ENCODE measurements at places on chromosomes 12 and 14.

DNA sequence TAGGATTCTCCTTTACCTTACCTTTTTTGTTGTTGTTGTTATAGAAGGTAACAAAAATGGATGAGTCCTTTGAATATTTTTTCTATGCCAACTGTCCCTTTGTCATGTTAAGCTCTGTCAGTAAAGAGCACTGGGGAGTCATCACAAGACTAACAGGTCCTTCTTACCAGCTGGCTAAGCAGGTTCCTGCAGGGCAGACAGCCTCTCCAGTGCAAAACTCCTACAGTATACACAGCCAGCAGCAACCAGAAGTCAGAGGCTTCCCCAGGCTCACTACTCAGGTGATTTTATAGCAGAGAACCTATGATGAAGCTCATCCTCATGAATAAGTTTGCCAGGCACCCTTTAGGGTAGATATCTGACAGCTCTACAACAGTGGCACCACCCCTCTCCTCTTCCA is 271.1 kb downstream of the RERGL start:
- no peak for DNase-seq

- DNase-seq, result peak; percentile 54
Observed at GRCh38 chr12:54701940-54702592, 53.9 kb upstream of the DCD start.

GRCh38 chr12:68374307-68374982 is 42.3 kb upstream of the MDM1 start:
- no peak for DNase-seq

DNA sequence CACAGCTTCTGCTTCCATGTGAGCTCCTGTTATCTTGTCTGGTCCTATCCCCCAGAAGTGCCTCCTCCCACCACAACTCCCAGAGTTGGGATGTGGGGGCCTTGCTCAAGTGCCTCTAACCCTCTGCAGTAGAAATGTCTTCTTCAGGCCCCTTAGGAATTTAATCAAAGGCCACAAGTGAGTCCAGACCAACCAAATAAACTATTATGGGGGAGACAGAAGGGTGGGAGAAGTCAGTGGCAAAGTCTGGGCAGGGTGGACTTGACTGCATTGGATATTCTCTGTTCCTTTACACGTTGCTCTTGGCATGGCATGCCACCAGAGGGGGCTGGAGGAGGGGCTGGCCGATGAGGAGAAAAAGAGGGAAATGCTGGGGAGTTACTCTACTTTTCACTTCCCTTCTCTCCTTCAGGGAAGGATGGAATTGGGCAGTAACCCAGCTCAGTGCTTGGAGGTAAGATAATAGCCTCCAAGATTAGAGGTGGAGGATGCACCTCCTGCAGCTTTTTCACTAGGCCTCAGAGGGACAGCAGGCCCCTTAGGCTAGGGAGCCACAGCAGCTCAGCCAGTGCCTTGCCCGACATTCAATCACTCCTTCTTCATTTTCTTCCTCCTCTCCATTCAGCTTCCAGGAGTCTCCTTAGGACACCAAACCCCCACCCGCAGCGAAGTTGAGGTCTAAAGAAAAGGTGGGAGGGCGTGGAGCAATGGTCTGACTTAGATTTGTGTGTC is 1.2 kb upstream of the AP1G2 start:
- no peak for DNase-seq

- no peak for DNase-seq
Observed at GRCh38 chr12:41799671-41800070, 345.0 kb downstream of the GXYLT1 start.

DNA sequence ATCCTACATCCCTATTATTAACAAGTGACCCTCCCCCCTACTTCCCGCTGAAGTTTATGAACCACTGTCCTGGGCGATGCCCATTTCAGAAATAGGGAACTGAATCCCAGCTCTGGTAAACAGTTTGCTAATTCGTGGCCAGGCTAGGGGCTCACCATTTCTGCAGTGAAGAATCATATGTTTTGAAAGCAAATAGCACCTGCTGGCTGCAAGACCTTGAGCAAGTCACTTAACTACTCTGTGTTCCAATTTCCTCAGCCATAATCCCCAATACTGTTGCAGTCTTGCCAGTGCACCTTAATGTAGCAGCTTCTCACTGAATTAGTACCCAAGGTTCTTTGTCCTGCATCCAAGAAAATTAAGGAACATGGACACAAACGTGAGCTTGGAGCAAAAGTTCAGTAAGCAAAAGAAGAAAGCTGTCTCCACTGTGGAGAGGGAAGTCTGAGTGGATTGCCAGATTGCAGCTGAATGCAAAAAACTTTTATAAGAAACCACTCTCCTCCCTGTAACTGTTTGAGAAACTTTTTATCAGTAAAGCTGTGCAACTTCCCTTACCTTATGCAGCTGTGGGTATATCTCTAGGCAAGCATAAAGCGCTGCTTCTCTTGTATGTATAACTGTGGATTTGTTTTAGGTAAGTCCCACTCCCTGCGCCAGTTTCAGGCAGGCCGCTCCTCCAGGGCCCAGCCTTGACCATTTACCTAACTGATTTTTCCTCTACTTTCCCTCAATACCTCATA is 824 bp downstream of the OAS1 start:
- DNase-seq, result no peak

- no peak for DNase-seq
Observed at GRCh38 chr12:20507056-20507455, 138.7 kb downstream of the PDE3A start.

DNA sequence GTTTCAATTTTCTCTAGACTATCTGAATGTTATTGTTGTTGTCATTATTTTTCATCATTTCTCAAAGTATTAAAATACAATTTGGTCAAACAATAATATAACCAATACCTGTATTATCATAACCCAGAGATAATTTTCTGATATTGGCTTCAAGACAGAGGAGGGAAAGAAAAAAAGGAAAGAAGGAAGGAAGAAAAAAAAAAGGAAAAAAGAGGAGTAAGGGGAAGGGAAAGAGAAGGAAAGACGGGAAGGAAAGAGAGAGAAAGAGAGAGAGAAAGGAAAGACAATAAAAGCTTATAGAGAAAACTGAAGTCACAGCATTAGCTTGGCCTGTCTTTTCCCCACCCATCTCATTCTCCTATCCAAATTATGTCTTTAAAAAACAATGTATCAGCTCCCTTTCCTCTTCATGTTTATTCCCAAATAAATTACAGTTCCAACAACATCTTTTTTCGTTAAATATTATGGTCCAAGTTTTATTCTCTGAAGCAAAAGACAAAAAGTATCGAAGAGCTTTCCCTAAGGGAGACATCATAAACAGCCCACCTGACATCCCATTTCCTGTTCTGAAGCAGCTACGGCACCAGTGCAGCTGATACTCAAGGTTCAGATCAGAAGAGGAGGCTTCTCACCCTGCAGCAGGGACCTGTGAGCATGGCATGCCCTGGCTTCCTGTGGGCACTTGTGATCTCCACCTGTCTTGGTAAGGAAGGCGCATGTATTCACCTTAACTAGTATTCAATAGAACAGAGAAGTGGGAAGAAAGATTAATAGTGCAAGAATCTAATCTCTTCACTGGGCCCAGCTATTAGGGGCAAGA is 308.3 kb downstream of the DAD1 start:
- DNase-seq, result no peak

GRCh38 chr12:100716945-100717732 is 77.4 kb upstream of the ANO4 start:
- no peak for DNase-seq

- no peak for DNase-seq
Observed at GRCh38 chr12:39393179-39393578, 49.7 kb downstream of the KIF21A start.

DNA sequence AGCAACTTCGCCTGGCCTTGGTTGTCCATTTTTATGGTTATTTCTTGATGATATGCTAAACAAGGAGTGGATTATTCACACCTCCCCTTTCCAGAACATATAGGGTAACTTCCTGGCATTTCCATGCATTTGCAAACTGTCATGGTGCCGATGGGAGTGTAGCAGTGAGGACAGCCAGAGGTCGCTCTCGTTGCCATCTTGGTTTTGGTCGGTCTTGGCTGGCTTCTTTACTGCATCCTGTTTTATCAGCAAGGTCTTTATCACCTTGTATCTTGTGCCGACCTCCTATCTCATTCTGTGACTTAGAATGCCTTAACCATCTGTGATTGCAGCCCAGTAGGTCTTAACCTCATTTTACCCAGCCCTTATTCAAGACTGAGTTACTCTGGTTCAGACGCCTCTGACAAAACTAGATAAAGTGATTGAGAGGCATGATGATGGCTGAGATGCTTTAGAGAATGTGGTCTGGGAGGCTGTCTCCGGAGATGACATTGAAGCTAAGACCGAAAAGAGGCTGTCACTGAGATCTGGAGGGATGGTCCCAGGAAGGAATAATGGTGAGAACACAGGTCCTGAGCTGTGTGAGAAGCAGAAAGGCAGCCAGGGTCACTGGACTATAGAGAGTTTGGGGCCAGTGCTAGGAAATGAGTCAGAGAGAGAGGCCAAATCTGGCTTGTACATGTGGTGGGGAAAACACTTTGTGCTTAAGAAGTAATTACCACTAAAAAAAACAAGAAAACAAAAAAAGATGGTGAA is 2.9 kb downstream of the GLT1D1 start:
- no peak for DNase-seq

DNA sequence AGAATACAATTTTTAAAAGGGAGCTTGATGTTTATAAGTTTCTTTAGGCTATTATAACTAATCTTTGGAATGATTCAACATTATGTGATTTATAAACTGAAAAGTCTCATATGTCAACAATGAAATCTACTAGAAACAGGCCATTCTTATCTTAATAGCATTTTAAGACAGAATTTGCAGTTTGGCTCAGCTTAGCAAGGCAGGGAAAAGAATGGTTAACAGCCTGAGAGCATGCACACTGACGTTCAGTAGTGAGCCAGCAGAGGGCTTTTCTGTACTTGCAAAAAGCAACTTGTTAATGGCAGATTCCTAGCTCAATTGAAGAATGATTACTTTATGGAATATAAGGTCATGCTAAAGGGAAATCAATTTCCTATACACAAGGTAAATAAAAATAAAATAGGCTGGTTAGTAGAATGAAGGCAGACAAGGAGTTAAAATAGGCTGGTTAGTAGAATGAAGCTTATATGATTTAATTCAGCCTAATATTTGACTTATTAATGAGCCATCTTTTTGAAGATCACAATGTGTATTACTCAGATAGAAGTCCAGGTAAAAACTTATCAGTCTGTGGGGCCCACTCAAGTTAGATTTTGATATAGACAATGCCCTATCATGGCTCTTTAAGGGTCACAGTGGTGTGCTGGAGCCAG is 95.9 kb downstream of the OTOGL start:
- DNase-seq, result no peak

GRCh38 chr12:45425426-45425825 is 209.5 kb downstream of the ANO6 start:
- DNase-seq, result no peak

DNA sequence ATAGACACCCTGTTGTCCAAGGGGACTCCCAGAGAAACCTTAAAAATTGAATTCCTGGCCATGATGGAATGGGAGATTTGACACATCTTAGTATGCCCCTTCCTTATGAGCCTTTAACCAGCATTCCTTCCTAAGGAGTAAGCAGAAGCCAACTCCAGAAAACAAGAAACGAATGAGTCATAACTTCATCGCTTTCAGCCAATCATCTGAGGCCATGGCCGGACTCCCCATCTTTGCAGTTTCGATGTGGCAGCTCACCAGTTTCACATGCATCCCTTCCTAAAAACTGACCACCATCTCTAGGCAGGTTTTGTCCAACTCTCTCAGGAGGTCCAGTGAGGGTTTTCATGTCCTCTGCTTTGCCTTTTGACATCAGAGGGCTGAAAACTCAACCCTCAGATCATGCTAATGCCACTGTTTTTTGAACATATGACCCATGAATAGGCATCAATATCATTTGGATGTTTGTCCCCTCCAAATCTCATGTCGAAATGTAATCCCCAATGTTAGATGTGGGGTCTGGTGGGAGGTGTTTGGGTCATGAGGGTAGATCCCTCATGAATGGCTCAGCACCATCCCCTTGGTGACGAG is 19.9 kb downstream of the DAAM1 start:
- no peak for DNase-seq

GRCh38 chr12:12191008-12191407 is 75.8 kb downstream of the LRP6 start:
- DNase-seq, result no peak

DNA sequence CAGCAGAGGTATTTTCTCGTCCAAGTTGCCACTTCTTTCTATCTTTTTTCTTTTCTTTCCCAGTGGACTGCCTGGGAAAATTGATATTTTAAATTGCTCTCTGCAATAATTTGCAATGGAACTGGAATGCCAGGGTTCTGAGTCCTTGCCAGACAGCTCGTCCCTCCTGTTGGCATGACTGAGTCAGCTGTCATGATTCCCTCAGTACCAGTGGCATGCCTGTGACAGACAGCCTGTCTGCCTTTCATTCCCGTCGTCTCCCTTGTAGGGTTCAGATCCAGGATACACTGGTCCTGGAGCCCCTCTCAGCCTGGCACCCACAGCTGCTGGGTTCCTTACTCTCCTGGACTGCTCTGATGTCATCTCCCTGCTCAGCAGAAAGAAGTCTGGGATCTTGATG is 84.8 kb downstream of the PTPN11 start:
- DNase-seq, result no peak

DNA sequence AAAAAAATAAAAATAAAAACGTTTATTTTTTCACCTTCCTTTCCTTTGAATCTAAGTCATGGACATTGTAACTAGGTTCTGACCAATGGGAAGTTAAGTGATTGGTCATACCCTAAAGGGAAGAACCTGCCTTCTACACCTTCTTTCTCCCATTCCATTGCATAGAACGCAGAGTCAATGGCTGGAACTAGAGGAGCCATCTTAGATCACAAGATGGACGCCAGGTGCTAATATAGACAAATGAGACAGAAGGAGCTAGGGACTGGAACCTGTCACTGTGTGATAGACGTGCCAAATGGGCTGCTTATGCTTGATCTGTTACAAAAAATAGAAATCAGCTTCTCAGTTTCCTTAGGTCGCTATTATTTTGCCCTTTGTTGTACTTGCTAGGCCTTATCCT is 606.6 kb downstream of the MED13L start:
- no peak for DNase-seq

DNA sequence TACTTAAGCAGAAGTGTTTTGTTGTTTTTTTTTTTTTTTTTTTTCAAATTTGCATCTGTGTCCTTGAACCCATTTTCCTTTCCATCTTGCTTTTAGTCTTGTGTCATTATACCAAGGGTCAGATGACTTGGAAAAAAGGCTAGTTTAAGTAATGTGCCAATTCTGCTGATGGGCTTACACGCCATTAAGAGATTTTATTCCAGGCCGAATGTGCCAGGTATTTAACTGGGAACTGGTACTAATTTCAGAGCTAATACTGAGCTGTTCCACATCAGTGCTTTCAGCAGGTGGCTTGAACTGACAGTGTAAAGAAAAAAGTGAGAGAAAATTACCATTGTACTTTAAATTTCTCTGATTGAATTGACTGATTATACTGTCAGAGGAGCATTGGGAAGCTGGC is 224.9 kb downstream of the NPAS3 start:
- no peak for DNase-seq

- no peak for DNase-seq
Observed at GRCh38 chr12:15698377-15698871, 90.8 kb downstream of the EPS8 start.

GRCh38 chr14:80315681-80316080 is 104.4 kb upstream of the DIO2 start:
- no peak for DNase-seq

- DNase-seq, result no peak
Observed at GRCh38 chr12:82290415-82290814, 67.8 kb downstream of the CCDC59 start.

GRCh38 chr14:59067127-59067894 is 121.2 kb upstream of the DAAM1 start:
- DNase-seq, result no peak

Measured in naive thymus-derived CD8-positive, alpha-beta T cell (primary cell).